Gastroesophageal sphincter (tissue), 4 donors: ENCODE measurements at places on chromosomes 5 and 9. TPM values are rescaled to one million over a fixed set of nuclear protein-coding genes. Genes with fewer than 3 reads are reported as not detected.

TMEM250 gene
- total RNA-seq = 28.7 TPM

TTC16 gene
- not detected for total RNA-seq

TAF1L gene
- total RNA-seq = not detected

DNA sequence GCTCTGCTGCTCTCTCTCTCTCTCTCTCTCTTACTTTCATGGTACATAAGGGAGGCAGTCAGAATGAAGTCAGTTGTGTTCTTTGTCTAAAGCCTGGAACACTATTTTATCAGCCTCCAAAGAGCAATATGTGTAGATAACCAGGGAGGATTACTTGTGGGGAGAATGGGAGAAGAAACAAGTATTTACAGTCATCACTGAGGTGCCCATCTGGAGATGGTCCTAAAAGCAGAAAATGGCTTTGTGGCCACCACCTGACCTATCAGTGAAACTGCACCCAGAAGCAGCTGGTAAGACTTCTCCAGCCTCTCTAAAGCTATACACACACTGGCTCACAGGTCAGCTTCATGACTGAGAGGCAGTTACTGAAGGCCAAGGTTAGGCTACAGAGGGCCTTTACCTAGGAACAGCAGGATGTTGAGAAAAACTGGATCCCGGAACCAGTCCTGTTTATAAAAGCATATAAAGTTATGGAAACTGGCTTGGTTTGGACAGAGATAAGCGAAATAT lies 75.1 kb downstream of the MRPS27 start:
- ATAC-seq = peak; percentile 34

DNA sequence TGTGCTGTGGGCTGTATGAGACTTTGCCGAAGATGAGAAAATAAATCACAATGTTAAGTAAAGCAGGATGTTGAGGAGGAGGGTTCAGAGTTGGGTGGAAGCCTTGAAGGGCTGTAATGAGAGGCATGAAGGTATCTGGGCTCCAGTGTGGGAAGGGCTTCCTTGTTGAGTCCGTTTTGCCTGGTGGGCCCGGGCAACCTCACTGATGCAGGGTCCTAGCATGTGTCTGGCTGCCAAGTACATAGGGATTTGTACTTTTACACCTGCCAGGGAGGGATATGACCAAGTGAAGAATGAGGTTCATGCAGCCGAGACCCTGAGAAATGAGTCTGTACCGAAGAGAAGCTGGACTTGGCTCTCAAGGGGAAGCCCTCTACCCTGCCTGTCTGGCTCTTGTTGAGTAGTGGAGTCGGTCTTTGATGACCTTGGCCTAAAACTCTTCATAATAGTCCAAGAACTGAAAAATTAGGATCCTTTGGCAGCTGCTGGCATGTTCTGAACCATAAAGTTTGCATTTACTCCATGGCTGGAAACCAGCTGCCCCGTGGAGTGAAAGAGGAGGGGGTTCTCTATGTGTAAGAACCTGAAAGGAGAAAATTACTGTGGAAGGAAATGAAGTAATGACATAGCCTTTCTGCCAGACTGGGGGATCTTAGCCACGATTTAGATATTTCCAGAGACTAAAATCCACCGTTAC lies 59.0 kb upstream of the DPYSL3 start:
- ATAC-seq = no peak

GRCh38 chr9:8254541-8254940 lies 455.0 kb upstream of the DMAC1 start:
- no peak for ATAC-seq

SAPCD2 gene
- 0.13 TPM for total RNA-seq

DNA sequence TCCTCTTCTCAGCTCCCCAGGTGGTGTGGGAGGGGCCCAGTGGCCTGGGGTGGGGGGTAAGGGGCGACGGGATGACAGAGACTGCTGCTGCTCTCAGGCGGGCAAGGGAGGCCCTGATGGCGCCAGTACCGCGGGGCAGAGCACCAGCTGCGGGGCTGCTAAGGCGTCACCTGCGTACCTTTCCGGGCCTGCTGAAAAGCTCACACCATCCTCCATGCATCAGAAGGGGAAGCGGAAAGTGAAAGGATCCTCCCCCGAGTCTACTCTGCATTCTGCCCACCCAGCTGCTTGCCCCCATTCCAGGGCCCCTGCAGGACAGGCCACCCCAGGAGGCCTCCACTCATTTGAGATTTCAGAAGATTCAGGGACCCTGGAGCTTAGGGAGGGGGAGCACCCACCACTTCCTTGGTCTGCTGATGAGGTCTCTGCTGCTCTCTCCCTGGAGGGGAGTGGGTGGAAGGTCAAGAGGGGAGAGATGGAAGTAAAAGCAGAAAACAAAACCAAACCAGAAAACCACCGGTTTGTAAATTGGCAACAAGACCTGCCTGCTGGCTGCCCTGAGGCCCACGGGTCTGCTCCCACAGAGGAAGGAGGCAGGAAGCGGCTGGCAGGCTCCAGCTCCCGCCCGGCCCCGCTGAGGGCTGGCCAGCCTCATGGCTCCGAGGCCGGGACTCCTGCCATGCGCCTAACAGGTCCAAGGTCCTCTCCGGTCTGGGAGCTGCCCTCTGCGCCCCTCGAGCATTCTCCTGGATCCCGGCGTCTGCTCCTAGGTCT lies 33.6 kb downstream of the PRRT1B start:
- no peak for ATAC-seq

TMEM252 gene
- total RNA-seq = 0.67 TPM

IL4 gene
- total RNA-seq = not detected

- ATAC-seq = no peak
Observed at GRCh38 chr5:1786621-1787471, 12.8 kb downstream of the MRPL36 start.

DNA sequence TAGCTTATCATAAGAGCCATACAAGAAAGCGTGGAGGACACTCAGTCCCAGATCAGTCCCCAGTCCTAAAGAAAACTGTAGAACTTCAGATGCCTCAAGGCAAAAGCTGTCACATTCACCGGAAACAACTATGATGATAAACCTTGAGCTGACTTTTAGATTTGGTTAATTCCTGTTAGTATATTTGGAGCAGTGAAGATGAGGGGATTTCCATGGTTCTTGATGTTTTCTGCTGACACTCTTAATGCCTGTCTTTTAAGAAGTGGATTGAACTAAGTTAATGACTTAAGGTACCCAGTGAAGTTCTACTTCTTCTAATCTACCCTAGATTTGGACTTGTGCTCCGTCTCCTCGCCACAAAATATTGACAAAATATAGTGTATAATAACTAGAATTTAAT lies 355.0 kb downstream of the EBF1 start:
- no peak for ATAC-seq

MYMK gene
- total RNA-seq = not detected

DNA sequence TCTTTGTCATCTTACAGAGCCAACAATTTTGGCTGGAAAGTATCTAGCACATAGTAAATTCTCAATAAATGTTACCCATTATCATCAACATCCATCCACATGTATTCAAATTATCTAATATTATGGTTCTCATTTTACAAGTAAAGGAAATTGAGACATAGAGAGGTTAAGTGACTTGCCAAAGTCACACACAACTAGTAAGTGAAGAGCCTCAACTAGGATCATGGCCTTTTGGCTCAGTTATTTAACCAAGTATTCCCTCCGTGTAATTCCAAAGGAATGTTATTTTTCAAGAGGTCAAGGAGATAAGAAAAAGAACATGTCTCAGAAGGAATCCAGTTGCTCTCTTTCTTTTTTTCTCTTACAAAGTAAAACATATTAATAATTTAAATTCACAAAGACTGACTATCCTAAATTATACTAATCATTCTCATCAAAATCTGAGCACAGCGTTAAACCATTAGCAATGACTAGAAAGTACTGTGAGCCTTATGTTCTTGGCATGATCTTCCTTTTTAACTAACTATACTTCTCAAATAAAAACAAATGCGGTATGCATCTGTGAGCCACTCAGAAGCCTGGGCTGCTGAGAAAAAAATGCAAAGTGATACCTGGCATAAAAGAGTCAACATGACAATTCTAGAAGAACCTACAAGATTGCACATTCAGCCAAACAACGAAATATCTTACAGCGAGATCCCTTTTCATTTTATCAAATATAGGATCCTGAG lies 350.9 kb downstream of the GLIS3 start:
- no peak for ATAC-seq

DNA sequence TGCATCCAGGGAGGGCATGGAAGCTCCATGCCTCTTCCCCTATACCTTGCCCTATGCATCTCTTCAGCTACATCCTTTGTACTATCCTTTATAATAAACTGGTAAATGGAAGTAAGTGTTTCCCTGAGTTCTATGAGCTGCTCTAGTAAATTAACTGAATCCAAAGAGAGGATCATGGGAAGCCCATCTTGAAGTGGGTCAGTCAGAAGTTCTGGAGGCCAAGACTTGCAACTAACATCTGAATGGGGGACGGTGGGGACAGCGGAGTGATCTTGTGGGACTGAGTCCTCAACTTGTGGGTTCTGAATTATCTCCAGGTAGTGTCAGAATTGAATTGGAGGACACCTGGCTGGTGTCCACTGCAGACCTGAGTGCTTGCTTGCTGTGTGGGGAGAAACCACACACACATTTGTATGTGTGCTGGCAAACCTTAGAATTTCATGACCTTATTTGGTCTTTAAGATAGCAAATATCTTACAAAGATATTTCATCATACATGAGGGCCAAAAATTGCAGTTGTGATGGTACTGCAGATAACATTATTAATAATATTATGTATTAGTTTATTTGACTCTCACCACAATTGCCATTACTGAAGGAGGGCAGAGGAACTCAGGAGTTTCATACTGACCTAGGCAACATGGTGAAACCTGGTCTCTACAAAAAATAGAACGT lies 5.5 kb upstream of the PRELID2 start:
- no peak for ATAC-seq

BTNL8 gene
- total RNA-seq = not detected

TTF1 gene
- total RNA-seq = 16.2 TPM

ANKRD33B gene
- total RNA-seq = 6.2 TPM

GRCh38 chr9:70012569-70012968 lies 31.1 kb upstream of the MAMDC2 start:
- ATAC-seq = no peak

GRCh38 chr9:8346296-8346695 lies 546.7 kb upstream of the DMAC1 start:
- no peak for ATAC-seq

LPAR1 gene
- 55.3 TPM for total RNA-seq

GRCh38 chr5:57174890-57175510 lies 1.1 kb downstream of the GPBP1 start:
- no peak for ATAC-seq
